ENCODE measurements at places on chromosomes 6 and 20.
A peak's percentile ranks its signal among the peaks of the same experiment; 100 is the strongest.

DNA sequence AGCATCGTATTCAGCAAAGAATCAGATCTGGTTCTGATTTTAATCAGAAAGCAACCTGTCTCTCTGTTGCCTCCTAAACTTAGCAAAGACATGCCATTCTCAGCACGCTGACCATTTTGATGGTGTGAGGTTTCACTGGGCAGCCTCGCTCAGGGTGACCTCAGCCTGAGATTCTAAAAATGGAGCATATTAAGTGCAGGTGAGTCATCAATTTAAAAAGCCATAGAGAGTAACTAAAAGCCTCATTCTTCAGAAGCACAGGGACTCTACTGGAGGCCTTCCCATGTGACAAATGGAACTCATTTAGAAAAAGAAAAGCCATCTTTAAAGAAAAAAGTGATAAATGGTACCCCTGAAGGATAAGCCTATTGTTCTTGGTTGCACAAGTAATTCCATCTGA is 91.3 kb downstream of the FILIP1 start:
- DNase-seq = no peak

DNA sequence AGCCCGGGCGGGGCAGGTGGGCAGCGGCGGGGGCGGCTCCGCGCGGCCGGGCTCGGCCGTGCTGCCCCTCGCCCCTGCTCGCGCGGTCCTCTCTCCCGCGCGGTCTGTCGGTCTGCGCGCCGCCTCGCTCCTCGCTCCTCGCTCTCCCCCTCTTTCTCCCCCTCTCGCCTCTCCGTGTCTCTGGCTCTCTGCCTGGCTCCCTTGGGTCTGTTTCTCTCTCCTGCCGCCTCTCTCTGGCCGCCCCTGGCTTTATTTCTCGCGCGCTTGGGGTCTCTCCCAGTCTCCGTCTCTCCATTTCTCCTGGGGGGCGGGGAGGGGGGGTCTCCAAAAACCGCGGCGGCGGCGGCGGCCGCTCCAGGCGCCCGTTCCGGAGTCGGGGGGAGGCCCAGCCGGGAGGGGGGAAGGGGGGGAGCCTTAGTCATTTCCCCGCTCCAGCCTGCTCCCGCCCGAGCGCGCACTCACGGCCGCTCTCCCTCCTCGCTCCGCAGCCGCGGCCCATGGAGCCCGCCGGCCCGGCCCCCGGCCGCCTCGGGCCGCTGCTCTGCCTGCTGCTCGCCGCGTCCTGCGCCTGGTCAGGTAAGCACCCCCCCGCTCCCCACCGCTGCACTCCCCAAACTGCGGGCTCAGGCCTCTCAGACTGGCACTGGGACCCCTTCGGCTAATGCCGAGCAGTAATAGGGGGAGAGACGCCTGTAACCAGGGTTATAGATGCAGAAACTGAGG is at the start of gene SIRPA:
SIRPA (plus strand) TSS at position 457 of the 723 bp plus-strand sequence; CDS start at position 498, 41 bp downstream.
- DNase-seq = no peak

- no peak for DNase-seq
Measured at GRCh38 chr6:46756469-46757213, 9.9 kb downstream of the ANKRD66 start.

DNA sequence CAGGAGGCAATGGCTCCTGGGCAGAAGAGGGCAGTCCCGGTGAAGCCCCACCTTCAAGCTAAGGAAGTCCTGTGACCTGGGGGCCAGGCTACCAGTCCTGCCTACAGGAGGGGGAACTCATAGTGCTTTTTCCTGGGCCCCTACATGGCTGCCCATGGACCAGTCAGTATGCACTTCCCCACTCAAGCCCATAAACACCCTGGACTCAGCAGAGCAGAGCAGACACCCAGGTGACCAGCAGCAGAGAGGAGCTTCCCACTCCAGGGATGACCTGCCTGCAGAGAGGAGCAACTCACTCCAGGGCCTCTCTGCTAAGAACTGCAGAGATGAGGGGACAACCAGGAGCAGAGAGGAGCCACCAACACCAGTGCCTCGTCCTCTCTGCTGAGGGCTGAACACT is 14.3 kb upstream of the ABCC10 start:
- DNase-seq = no peak

DNA sequence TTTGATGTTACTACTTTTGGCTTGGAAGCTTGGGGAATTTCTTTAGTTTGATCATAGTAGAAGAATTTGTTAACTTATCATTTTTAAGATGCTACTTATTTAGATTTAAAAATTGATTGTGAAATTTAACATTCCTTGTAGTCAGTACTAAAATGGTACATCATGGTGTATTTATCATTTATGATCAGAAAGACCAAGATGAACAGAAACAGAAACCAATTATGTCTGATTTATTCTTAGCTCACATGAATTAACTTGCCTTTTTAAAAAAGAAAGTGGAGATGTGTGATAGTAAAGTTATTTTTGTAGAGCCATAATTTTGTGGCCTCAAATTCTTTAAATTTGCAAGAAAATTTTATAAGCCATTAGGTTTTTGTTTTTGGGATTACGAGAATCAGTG is 77.6 kb downstream of the LIN28B start:
- DNase-seq = no peak

DNA sequence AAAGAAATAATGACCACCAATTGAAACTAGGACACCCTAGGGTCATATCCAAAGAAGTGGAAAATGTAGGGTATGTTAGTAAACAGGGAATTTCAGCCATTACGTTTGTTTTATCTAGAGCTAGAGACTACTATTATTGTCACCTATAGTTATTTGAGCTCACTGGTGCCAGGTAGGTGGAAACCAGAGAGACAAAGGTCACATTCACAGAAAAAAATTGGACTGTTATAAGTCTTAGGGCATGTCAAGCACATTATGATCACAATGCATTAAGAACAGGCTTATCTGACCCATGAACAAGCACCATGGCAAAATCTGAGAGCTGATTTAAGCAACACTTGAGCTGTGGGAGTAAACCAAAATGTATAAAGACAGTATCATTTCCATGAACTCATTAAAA is 530.1 kb upstream of the CITED2 start:
- no peak for DNase-seq

DNA sequence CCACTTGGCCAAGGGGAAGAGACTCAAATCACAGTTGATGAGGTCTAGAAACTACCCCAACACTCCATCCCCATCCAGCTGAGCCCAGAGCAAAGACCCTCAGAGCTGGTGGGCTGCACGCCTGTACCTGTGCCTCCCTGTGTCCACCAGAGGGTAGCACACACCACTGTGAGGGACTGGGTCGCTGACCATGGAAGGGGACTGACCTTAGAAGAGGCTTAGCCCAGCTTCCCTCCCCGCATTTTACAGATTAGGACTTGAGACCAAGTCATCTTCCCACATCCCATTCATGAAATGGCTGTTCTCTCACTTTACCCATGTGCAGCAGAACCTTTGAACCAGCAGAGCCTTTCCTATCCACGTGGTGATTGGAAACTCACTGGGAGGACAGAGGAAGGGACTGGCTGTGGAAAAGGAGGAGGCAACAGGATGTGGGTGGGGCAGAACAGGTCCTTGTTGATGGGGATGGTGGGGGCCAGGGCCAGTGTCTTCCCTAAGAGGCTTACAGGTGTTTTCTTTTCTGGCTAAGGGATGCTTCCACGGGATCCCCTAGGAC is 44.3 kb downstream of the CPXM1 start:
- DNase-seq = no peak

DNA sequence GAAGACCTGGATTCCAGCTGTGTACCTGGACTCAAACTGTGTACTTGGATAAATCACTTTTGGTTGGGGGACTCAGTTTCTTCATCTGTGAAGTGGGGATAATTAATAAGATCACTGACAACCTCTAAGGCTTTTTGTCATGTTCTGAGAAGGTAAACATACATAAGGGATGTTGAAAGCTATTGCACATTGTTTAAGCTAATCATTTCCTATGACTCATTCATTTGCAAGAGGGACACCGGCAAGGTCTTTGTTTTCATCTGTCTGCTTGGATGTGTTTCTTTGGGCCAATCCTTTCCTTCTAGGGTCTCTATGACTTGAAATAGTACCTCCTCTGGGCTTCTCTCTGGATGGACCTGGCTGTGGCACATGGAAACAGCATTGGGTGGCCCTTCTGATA is 6.8 kb downstream of the PROKR2 start:
- no peak for DNase-seq

GRCh38 chr6:96563853-96564252 is 925 bp downstream of the FHL5 start:
- DNase-seq = no peak

- DNase-seq = no peak
Measured at GRCh38 chr6:15623276-15624116, 39.3 kb downstream of the DTNBP1 start.

- no peak for DNase-seq
Measured at GRCh38 chr6:56946368-56946767, 8.5 kb upstream of the BEND6 start.

- DNase-seq = no peak
Measured at GRCh38 chr6:142417331-142417750, 115.5 kb downstream of the ADGRG6 start.

DNA sequence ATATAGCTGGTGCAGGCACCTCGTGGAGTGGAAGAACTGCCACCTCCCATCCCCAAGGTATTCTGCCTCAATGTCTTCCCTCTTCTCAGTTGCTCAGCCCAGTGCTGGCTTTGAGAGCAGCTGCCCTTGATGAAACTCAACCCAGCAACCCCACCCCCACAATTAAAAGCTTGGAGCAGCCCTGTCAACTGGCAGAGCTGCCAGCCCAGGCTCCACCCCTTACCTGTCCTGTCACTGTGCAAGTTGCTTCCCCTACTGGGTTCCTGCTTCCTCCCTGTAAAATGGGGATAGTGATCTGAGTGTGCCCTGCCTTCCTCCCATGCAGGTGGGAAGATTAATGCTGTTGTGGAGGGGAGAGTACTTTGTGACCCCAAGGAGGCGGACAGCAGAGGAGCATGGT is 4.5 kb downstream of the TMEM63B start:
- peak; percentile 16 for DNase-seq

GRCh38 chr6:39209360-39209811 is 19.9 kb downstream of the KCNK5 start:
- DNase-seq = no peak

GRCh38 chr6:111737065-111737521 is 131.4 kb upstream of the TRAF3IP2 start:
- DNase-seq = no peak

GRCh38 chr6:35776364-35777215 is at the start of gene CLPSL2:
Gene CLPSL2, plus strand, starts transcription at chr6:35776598. Its CDS starts 21 bp downstream, at chr6:35776619.
- DNase-seq = no peak

DNA sequence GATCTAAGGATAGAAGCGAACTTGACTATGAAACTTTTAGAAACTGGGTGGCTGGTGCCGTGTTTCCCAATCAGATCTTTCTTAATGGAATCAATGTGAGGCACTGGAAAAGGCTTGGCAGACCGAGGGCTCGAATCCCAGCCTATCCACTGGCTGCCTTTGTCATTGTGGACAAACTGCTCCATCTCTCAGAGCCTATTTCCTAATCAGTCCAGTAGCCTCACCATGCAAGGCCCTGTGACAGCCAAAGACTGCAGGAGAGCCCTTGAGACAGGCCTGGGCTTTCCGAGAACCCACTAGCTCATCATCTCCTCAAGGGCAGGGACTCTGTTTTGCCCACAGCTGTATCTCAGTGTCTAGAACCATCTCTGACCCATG is 43.4 kb downstream of the SPDEF start:
- no peak for DNase-seq

DNA sequence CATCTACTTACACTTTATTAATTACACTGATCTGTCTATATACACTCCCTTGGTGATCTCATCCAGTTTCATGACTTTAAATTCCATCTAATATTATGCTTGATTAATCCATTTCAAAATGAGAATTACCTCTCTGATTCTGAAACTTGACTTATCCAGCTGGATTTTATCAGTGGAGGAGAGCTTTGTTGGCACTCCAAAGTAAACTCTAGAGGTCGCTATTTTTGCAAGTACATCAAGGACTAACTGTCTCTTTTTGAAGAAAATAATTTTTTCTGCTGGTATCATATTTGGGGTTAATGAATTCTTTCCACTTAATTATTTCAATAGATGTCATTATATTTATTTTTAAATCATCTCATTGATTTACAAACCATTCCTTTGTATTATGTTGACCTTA is 630.3 kb upstream of the MAN1A1 start:
- no peak for DNase-seq

- no peak for DNase-seq
Measured at GRCh38 chr6:39518221-39518620, 195.7 kb upstream of the KCNK16 start.

GRCh38 chr6:2225422-2226392 is 19.7 kb downstream of the GMDS start:
- no peak for DNase-seq

DNA sequence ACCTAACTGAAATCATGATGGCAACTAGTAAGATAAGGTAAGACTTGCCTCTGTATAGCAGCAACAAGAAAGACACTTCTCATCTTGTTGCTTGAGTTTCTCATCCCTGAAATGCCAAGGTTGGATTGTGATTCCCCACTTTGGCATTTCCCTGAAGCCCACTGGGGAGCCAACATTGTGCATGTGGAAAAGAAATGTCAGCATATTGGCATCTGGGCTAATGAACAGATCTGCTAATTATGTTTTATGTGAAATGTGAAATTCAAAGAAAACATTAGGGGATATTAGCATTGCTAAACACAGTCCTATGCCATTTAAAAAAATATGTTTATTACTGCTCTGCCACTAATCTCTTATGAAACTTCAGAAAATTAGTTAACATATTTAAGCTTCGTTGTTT is 126.3 kb upstream of the PCSK2 start:
- no peak for DNase-seq

DNA sequence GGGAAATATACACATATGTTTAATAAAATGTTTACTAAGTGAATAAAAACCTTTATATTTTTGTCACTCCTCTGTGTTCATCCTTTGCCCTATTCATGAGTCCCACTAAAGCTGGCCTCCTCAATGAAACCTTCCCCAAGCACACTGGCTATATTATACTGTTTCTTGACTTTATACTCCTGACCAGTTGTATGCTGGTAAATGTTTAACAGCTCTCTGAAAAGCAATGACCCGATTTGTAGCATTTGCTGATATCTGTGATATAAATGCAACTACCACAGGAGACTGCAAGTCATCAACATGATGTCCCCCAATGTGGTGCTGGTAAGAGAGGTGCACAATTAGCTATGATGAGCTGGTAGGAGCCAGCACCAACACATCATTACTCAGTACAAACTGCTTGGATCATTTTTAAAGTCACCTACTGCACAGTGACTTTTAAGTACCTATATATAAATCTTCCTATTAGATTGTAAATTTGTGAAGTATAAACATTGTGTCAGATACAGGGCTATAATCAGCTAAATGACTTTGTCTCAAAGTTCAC is 64.6 kb upstream of the MCM9 start:
- DNase-seq = no peak

GRCh38 chr6:167687116-167687725 is 139.5 kb upstream of the AFDN start:
- DNase-seq = no peak

- no peak for DNase-seq
Measured at GRCh38 chr6:156359912-156360311, 417.3 kb upstream of the ARID1B start.

DNA sequence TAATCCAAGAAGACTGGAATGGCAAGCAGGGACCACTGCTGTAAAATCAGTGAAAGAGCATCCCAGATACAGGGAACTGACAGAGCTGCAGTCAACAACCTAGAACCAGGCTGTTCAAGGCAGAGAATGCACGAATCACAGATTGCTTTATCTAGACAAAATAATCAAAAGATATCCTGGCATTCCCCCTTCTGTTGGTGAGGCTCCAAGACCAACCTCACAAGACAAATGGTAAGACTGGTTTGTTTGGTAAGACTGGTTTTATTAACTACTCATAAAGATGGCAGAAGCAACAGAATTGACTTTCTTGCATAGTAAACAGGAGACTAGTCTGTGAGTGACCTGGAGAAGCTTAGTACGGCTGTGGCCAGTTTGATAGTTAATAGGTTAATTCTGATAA is 88.8 kb upstream of the AHI1 start:
- no peak for DNase-seq

- no peak for DNase-seq
Measured at GRCh38 chr6:117601811-117602150, 530 bp downstream of the GOPC start.
